ENCODE measurements at places on chromosomes 7 and 10.

DNA sequence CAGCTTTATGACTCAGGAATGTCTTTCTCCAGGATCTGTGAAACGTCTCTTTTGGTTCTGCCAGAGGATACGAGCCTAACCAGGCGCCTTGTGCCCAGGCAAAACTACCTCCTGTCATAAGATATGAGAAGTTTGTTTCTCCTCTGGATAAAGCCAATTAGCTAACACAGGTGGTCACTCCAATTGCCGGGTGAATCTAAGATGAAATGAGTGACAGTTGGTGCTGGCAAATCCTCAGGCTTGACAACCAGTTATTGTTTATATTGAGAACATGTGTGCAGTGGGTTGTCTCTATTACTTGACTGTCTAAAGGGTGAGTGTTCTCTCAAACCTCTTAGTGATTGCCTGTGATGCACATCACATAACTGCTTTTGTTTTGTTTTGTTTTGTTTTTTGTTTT, 449.1 kb downstream of the XPNPEP1 start:
- DNase-seq: no peak

DNA sequence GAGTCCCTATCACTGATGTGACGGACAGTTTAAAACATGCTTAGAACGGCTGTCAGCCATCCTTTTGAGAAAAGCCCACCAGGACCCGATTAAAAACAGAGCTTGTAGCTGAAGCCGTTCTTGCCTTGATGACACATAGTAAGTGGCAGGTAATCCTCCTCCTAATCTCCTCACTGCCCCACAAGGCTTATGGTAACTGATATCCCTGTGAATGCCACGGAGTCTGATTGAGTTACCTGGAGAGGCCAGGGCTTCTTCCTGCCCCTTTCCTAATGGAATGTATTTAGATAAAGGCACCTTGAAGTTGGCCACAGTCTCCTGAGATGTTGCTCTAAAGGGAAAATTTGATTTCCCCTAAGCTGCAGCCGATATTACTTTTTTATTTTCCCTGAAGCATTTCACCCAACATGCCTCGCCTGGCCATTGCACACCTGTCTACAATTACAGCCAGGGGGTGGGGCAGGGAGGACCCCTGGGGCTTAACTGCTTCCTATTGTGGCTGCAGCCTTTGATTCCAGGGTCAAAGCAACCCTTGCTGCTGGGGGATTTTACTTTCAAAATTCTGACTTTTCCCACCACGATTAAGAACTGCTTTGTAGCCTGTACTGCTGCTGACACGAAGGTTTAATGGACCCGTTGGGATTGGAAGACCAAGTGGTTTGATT, 169.0 kb upstream of the GPR26 start:
- DNase-seq: no peak

- DNase-seq: no peak
These were observed 69.7 kb upstream of the AQP1 start for GRCh38 chr7:30841801-30842541.

DNA sequence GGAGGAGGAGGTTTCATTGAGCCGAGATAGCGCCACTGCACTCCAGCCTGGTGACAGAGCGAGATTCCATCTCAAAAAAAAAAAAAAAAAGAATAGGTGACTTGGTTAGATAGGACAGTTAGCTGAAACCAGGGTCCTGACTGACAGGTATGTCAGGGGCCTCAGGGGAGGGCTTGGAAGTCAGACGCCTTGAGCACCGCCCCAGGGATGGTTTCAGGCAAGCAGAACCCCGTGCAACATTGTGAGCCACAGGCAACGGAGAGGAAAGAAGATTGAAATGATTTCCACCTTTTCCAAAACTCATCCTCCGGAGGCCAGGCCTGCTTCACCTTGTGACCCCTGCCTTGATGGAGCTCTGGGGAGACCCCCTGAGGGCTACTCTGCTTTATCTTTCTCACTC, 8.6 kb downstream of the UCMA start:
- no peak for DNase-seq

DNA sequence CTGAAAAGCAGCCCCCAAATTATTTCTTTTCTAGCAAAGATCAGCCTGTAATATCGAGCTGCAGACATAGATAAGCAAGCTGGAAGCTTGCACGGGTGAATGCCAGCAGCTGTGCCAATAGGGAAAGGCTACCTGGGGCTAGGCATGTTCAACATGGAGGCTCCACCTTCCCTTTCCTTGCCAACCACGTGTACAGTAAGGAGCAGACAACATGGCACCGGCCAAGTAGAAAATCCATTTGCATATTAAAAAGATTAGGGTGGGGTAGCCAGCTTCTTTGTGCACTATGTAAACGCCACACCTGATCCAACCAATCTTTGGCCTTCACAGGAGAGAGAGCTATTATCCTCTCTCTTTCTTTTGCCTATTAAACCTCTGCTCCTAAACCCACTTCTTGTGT, 56.7 kb upstream of the SEPHS1 start:
- DNase-seq: no peak

DNA sequence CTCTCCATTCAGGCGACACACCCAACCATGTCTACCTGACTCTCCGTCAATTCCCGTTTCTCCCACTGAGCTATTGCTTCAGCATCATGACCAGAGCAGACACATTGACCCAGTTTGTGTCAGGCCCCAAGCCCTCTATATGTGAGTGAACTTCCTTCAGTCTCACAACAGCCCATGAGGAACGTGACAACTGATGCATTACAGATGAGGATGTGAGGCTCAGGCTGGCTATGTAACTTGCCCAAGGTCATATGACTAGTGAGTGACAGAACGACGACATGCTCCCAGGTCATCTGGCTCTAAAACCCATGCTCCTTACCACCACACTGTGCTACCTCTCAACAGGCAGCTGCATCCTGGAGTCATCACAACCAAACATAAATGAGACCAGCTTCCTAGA, 3.7 kb downstream of the TMEM140 start:
- DNase-seq: no peak

GRCh38 chr7:82593780-82594179, 150.2 kb upstream of the CACNA2D1 start:
- no peak for DNase-seq

DNA sequence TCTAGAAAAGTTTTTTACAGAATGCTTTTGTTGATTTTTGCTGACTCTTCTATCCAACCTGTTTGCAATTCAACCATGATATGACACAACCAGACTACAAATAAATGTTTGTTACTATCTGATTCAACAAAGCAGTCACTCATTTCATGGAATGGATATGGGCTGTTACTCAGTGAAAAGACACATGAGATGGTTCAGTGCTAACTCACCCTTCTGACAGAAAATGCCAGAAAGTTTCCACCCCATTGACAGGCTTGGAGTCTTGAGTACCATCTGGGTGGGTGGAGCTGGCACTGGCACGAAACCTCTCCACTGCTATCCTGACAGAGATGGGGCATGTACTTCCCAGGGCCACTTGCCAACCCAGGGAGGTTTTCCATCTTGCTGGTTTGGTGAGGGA, 39.5 kb downstream of the RBM28 start:
- DNase-seq: no peak

DNA sequence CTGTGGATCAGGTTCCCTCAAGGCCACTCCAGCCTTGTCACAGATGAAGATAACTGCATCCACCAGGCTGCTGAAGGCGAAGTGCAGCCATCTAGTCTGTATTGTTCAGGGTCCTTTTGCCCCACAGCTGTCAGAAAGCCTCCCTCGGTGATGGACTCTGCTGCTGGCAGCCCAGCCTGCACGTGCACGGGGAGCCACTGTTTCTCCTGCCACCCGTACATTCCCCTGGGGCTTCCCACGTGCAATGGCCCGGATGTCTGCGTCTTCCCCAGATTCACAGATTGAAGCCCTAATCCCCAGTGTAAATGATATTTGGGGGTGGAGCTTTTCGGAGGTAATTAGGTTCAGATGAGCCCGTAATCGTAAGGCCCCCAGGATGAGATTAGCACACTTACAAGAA, 46.6 kb upstream of the VIPR2 start:
- no peak for DNase-seq

DNA sequence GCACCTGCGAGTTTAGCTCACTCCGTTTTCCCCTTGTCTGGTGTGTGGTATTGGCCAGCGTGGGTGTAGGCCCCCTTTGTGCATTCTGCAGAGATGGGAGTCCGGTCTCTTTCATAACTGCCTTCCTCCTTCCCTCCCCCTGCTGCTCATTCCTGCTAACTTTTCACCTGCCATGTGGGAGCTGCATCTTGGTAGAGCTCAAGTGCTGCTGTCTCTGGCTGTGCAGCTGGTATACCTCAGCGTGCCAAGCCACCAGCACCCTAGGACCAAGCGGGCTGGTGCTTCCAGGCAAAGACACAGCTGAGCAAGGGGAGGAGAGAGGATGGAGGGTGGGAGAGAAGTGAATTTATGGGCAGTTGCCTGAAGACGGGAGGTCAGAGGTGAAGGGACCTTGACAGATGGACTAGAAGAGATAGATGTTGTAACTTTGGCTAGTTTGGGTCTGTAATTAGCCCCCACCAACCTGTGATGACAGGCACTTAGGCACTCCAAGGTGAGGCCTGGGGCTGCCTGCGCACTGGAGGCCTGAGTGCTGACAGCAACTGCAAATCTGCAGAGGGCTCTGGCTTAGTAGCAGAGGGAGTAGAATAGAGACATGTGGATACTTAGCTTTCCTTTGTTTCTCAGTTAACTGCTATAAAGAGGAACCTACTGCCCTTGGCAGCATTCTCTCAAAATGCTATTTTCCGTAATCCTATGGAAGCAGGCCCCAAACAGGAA, 148.8 kb upstream of the AGK start:
- no peak for DNase-seq

DNA sequence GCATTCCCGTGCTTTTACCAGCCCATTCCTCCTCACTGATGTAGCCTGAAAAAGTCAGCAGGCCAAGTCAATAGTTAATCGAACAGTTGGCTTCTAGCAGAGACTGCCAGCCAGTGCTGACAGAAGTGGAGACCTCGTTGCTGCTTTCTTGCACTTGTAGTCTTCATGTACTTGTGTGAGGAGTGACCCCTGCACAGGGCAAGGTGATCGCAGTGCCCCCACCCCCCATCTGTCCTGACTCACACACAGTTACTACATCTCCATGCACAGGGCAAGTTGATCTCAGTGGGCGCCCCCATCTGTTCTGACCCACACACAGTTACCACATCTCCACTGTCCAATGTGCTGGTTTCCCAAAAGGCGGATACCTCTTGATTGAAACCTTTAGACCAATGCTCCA, 34.2 kb downstream of the C10orf71 start:
- no peak for DNase-seq

DNA sequence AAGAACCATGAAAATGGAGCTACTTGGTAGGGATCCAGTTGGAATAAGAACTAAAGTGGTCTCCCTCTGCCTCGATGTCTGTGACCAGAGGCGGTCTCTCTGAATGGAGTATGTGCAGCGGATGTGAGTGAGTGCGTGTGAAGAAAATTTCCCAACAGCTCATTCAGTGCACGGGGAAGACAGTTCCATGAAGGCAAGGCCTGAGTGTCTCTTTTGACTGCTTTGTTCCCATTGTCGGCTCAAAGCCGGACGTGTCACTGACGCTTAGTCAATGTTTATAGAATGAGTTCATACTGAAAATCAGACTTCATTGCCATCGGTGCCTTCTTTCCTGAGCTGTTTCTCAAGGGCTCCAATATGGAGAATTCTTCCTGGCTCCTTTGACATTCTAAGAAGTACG, 55.3 kb upstream of the GRB10 start:
- DNase-seq: no peak

DNA sequence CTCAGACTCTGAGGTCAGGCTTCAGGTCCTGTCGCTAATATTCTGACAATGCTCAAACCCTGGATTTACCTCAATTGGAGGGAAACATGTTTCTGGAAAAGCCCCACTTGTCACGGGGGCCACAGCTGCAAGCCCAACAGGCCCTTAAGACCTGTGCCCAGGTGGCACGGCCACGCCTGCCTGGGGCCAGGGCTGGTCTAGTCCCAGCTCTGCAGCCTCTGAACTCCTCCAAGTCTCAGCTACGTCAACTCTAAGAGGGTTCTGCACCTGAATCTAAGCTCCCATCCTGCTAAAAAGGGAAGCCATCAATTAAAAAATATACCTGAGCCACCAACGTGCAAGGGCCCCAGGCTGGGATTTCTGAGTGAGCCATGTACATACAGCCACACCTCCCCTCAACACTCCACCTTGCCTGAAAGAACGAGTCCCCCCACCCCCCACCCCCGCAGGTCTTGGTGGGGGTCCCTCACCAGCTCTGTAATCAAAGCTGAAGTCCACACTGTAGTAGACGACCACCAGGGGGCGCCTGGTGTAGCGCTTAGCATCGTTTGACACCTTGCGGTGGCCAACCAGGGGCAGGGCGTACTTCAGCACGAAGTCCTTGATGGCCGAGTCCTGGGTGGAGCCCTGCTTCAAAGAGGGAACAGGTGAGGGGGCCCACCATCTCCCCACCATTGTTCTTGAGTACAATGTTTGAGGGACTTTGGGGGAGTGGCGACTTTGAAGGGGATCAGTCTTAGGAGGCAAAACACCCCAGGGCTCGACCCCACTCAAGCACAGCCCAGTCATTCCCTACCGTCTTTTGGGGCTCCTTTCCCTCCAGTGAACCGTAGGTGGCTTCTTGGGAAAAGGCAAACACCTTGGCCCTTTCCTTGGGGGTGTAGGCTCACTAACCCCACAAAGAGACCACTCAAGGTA, 22.6 kb downstream of the PDIA4 start:
- DNase-seq: peak; percentile 79

GRCh38 chr7:4726566-4726965, 44.5 kb downstream of the FOXK1 start:
- no peak for DNase-seq

DNA sequence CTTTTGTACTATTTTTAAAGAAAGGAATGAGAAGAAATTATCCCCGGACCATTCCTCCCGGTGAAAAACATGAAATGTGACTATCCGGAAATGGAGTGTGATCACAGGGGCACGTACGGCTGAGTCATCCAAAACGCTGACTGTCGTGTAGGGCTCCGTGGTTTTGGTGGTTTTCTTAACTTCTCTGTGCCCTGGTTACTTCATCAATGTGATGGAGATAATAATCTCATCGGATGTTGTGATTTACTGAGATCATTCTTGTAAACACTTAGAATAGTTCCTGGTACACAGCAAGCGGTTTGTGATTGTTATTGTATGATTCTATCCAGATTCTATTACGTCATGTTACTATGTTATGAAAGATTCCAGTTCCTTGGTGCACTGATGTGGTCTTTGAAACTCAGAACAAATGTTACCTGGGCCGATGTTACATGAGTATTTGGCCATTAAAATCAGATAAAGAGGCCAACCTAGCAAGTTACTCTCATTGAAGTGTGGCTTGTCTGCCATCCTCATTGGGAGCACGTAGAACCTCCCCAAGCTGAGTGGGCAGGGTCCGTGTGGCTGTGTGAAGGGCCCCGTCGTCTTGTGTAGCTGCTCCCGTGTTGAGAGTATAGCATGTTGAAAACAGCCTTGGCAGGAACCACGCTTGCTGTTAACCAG, 99.5 kb downstream of the CAMK1D start:
- peak; percentile 68 for DNase-seq

DNA sequence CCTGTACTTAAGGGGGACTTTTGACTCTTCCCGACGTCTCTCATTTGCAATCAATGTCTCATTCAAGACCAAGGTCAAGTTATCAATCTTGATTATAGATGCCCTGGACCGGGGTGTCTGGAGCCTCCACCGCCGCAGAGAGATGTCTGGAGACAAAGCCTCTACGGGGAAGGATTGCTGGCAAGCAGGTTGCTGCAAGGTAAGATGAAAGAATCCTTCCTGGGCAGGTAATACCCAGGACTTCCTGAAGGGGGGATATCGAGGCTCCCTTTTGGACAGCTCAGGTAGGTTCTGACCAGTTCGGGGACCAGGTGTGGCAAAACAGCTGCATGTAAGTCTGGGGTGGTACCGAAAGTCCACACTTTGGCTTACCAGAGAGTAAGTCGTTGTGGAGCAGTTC, 12.5 kb upstream of the CUX1 start:
- no peak for DNase-seq

- no peak for DNase-seq
These were observed 42.4 kb upstream of the NANOS1 start for GRCh38 chr10:118986815-118987790.
